ENCODE measurements at places on chromosomes 2 and 18.

DNA sequence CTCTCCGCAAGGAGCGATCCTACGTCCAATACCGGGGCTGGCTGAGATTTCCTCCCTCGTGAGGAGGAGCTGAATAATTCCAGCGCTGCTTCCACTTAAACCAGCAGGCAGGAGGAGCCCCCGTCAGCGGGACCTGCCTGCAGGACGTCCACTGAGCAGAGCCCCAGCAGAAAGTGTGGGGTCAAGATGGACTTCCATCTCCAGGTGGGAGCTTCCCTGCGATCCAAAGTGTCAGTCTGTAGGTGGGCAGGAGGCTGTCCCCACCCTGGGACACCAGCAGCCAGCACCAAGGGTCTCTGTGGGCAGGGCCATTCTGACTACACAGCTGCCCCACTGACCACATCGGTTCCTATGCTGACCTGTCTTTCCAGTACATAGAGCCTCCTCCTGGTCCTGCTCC is 462 bp upstream of the OTOS start:
- no peak for DNase-seq

DNA sequence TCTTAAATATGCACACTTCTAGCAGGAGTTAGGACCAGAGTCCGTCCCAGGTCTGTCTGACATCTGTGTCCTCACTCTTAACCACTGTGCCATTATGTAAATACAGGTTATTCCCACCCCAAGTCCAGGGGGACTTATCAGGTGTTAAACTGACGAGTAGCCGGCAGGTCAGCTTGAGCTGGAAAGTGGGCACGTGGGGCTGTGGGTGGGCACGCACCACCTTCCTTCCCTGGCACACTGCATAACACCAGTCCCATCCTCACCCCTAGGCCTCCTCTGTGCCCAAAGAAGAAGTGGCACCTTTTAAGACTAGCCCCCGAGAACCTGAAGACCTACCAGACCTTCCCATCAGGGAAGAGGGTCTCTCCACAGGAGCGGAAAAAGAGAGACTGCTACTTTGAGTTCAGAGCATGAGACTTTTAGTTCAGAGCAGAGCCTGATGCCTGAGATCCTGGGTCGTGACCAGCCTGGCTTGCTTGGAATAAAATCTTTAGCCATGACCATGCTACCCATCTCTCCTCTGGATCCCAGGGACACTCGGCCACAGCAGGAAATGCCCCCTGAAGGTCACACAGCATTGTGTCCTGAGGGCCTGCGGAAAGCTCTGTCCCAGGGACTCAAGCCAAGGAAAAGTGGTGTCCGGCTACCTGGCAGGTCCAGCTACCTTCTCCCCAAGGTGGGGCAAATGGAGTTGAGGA is 62.0 kb downstream of the CIB4 start:
- no peak for DNase-seq

DNA sequence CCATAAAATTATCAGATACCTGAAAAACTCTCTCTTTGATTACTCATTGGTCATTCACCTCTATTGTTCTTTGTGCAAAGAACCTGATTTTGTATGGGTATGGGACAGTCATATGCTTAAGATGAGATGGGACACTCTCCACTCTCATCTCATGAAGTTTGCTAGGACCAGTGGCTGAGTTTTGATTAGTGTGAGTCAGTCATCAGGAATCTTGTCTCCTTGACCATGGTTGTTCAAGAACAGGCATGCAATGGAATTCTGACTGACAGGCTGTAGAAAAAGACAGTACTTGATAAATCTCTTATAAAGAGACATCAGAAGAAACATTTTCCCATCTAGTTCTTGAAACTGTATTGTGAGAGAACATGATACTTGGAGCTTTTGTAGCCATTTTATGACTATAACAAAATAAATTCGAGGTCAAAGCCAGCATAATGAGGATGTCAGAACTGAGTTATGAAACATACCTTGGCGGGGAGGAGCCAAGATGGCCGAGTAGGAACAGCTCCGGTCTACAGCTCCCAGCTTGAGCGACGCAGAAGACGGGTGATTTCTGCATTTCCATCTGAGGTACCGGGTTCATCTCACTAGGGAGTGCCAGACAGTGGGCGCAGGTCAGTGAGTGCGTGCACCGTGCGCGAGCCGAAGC is 367.0 kb downstream of the NR4A2 start:
- no peak for DNase-seq

DNA sequence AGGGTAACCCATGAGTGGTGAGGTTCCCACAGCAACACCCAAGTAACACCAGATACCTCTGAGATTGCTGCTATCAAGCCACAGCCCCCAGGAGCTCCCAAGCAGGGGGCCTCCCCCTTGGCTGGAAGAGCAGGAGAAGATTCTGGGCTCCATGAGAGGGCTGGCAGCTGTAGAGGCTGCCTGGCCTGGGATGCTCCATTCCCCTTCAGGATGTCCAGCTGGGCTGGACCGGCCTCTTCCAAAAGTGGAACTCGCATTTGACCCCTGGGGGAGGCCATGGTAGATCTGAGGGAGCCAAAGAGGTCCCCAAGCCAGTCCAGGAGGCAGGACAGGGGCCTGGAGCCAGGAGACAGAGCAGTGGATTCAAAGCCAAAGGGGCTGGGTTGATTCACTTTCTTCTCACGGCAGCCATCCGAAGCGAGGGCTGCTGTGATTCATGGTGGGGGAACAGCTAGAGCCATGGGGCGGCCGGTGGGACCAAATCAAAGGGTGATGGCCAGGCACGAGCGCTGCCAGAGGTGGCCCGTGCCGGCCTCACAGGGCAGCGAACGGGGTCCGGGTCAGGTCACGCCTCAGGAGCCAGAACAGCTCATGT is 95.3 kb upstream of the ID2 start:
- DNase-seq, result no peak
